ENCODE measurements at places on chromosomes 3 and 15. TPM values are rescaled to one million over a fixed set of nuclear protein-coding genes. Genes with fewer than 3 reads are reported as not detected.
A peak's percentile ranks its signal among the peaks of the same experiment; 100 is the strongest.

Gene ADGRG7
- total RNA-seq, result not detected

Gene MASP1
- total RNA-seq, result not detected

Gene ZDHHC19
- total RNA-seq, result not detected

Gene CHRNA7
- not detected for total RNA-seq

Gene RGMA
- not detected for total RNA-seq

Gene MEIS2
- 0.24 TPM for total RNA-seq

Gene ISLR
- total RNA-seq, result not detected

Gene GP5
- 0.18 TPM for total RNA-seq

Gene CX3CR1
- 0.38 TPM for total RNA-seq

Gene CHRNA5
- total RNA-seq, result 1.3 TPM

Gene PLA2G4F
- total RNA-seq, result not detected

GRCh38 chr3:161770484-161771386 is 274.1 kb downstream of the OTOL1 start:
- H3K36me3 ChIP-seq, result no peaks in the 10 kb centered on the region
- no peaks in the 10 kb centered on the region for H3K27me3 ChIP-seq
- no peak overlapping the region for H3K27ac ChIP-seq

GRCh38 chr3:114892880-114893279 is 254.2 kb downstream of the ZBTB20 start:
- no peak overlapping the region for H3K4me3 ChIP-seq
- DNase-seq, result no peak
- H3K4me1 ChIP-seq, result no peaks in the 10 kb centered on the region

GRCh38 chr3:50652709-50653108 is 22.0 kb upstream of the DOCK3 start:
- no peak overlapping the region for H3K27ac ChIP-seq
- peaks cover 1% of the 10 kb centered on the region for H3K27me3 ChIP-seq
- no peaks in the 10 kb centered on the region for H3K4me1 ChIP-seq

DNA sequence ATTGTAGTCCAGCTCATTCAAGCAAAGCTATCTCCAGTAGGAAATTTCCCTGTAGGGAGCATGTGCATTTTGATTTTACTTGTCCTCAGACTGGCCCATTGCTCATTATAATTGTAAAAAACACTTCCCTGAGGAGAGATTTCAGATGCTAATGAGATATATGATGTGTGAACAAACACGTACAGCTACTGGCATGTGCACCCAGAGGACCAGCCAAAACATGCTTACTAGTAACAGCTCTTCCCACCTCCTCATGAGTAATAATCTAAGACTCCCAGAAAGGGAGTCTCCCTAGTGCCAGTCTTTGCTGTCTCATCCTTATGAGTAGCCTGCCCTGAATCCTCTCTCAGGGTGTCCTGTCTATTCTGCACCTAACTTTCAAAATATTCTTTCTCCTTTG is 43.4 kb downstream of the FBXO22 start:
- no peak overlapping the region for H3K27ac ChIP-seq
- H3K4me1 ChIP-seq, result no peaks in the 10 kb centered on the region
- no peaks in the 10 kb centered on the region for H3K36me3 ChIP-seq

GRCh38 chr15:69128667-69129311 is 31.6 kb upstream of the GLCE start:
- no peaks in the 10 kb centered on the region for H3K27me3 ChIP-seq
- no peak overlapping the region for H3K27ac ChIP-seq
- no peak overlapping the region for H3K4me3 ChIP-seq
- H3K36me3 ChIP-seq, result no peaks in the 10 kb centered on the region
- DNase-seq, result no peak

DNA sequence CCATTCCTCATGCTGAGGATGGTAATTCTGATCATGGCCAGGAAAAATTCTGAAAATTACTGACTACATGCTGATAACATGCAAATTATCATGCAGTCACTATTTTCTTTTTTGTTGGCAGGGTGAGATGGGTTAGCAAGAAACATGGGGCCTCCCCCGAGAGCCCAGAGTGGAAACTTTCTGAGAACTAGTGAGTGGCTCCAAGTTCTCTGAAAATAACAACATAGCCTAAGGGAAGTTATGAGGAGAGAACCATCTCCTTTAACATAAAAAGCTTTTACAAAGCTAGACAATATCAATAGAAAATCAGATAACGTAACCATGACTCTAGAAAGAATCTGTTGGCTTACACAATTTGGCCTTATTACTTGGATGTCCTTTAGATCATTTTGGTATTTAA is 254.2 kb downstream of the PLOD2 start:
- no peak overlapping the region for H3K4me3 ChIP-seq
- no peaks in the 10 kb centered on the region for H3K36me3 ChIP-seq
- no peak for DNase-seq
- no peaks in the 10 kb centered on the region for H3K27me3 ChIP-seq

DNA sequence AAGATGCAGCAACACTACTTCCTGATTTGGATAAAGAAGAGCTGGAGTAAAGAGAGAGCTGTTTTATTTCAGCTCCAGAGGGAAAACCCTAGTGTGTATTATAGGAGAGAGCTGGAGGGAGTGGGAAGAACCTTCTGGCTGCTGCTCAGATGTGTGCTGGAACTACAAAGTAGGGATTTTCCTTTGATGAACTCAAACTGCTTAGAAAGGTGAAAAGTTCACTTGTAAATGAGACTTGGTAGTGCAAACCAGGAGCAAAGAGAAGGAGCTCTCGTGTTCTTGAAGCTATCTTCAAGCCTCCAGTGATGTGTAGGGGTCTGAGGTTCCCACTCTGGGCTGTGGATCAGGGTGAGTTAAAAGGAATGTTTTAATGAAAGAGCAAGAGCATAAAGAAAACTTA is 110.4 kb downstream of the EDEM1 start:
- peaks cover 10% of the 10 kb centered on the region for H3K4me1 ChIP-seq
- H3K27me3 ChIP-seq, result no peaks in the 10 kb centered on the region
- no peaks in the 10 kb centered on the region for H3K36me3 ChIP-seq
- no peak overlapping the region for H3K4me3 ChIP-seq

DNA sequence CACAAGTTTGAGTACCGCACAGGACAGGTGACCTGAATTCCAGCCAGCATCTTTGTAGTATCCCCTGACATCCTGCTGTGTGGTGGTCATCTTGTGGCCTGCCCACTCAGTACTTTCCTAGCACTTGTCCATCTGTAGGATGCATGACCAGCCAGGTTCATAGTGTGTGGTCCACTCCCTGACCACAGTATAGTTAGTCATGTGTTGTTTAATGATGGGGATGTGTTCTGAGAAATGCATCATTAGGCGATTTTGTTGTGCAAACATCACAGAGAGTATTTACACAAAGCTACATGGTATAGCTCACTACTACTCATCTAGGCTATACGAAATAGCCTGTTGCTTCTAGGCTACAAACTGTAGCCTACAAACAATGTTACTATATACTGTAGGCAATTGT is 16.9 kb upstream of the RBPMS2 start:
- no peaks in the 10 kb centered on the region for H3K27me3 ChIP-seq
- H3K4me1 ChIP-seq, result no peaks in the 10 kb centered on the region
- DNase-seq, result no peak

GRCh38 chr3:126313580-126314304 is 43.5 kb downstream of the KLF15 start:
- H3K27me3 ChIP-seq, result no peaks in the 10 kb centered on the region
- no peaks in the 10 kb centered on the region for H3K4me1 ChIP-seq
- no peak overlapping the region for H3K27ac ChIP-seq
- no peaks in the 10 kb centered on the region for H3K36me3 ChIP-seq

DNA sequence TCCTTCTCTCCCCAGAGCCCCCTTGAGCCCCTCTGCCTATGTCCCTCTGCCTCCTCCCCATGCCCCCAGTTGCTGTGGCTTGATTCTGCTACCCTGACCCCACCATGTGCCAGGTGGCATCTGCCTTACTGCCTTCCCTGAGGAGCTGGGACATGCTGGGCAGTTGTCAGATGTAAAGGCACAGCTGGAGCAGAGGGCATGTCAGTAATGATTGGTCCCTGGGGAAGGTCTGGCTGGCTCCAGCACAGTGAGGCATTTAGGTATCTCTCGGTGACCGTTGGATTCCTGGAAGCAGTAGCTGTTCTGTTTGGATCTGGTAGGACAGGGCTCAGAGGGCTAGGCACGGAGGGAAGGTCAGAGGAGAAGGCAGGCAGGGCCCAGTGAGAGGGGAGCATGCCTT is 3.5 kb upstream of the PPCDC start:
- no peak for DNase-seq
- H3K4me3 ChIP-seq, result no peak overlapping the region
- peaks cover 22% of the 10 kb centered on the region for H3K27me3 ChIP-seq
- H3K36me3 ChIP-seq, result no peaks in the 10 kb centered on the region
- H3K4me1 ChIP-seq, result peaks cover 9% of the 10 kb centered on the region
- H3K27ac ChIP-seq, result peak overlapping the region; percentile 24

GRCh38 chr15:73985101-73985873 is 6.8 kb downstream of the STOML1 start:
- peaks cover 5% of the 10 kb centered on the region for H3K36me3 ChIP-seq
- H3K27ac ChIP-seq, result peak overlapping the region; percentile 76
- no peak overlapping the region for H3K4me3 ChIP-seq
- no peaks in the 10 kb centered on the region for H3K27me3 ChIP-seq

DNA sequence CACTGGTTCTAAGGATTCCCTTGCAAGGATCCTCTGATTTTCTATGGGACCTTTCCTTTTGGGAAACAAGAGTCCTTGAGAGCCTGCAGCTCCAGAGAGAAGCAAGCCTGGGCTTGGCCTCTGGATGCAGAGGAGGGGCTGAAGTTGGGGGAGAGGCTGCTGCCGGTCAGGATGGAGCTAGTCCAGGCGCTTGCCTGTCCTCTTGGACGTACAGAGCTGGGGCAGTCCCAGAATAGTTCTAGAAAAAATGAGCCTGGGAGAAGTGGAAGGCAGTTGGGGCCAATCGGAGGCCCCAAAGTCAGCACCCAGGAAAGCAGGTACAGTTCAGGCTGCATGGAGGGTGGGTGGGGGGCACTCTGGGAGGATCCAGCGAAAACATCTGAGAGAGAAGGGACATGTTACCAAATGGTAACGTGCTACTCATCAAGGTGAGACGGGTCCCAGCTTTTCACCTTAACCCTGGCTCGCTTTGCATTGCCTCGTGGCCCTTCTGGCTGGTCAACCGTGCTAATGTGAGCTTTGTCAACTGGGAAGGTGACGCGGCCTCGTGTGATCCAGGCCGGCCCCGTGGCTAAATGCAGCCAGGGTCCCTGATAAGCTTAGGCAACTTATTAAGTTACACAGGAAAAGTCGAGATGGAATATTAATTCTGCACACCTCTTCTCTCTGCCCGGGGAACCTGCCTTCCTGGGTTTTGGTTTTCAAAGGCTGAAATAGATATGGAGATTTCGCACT is 38.7 kb upstream of the MAGEF1 start:
- H3K27me3 ChIP-seq, result peaks cover 8% of the 10 kb centered on the region
- DNase-seq, result no peak
- H3K27ac ChIP-seq, result no peak overlapping the region
- H3K36me3 ChIP-seq, result no peaks in the 10 kb centered on the region
- H3K4me1 ChIP-seq, result no peaks in the 10 kb centered on the region
- H3K4me3 ChIP-seq, result no peak overlapping the region

DNA sequence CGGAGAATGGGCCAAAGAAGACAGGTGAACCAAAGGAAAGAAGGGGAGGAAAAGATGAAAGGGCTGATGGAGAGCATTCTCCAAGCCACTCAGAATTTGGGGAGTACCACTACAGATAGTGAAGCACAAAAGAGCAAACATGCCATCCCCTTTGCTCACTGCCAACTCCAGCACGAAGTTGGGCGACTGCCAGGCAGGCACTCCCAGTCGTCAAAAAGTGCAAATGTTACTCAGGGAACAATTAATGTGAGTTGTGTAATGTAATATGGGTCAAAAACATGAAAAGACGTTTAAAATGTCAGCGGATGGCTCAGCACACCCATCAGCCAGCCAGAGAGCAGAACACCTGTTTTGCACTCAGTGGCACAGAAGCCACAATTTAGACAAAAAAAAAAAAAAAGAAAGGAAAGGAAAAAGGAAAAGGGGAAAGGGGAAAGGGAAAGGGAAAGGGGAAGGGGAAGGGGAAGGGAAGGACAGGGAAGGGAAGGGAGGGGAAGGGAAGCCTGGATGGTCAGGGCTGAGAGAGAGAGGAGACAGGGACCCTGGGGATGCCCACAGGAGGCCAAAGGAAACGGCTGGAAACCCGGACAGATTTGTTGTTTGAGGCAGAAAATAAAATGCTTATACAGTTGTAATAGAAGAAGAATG is 82.7 kb downstream of the COL8A1 start:
- DNase-seq, result no peak
- H3K27ac ChIP-seq, result no peak overlapping the region
- H3K27me3 ChIP-seq, result peaks cover 2% of the 10 kb centered on the region

DNA sequence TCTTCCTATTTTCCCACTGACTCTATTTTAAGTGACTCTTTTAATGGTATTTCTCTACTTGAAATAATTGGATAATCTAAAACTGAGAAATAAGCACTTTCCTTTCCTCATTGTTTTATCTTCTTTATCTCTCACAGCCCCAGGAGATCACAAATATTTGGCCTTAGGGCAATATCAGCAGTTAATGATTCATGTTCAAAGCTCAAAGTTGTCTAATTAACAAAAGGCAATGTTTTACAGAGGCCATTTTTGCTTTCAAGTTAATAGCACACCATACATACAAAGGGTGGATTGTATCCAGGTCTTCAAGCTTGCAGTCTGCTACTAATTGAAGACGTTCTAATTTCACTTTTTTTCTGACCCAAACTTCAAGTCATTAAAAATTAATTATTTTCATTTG is 120.1 kb downstream of the LRRN1 start:
- H3K27ac ChIP-seq, result no peak overlapping the region
- H3K27me3 ChIP-seq, result no peaks in the 10 kb centered on the region
- H3K36me3 ChIP-seq, result no peaks in the 10 kb centered on the region
- no peaks in the 10 kb centered on the region for H3K4me1 ChIP-seq
- DNase-seq, result no peak

- H3K4me3 ChIP-seq, result no peak overlapping the region
- no peaks in the 10 kb centered on the region for H3K27me3 ChIP-seq
- DNase-seq, result no peak
- no peaks in the 10 kb centered on the region for H3K4me1 ChIP-seq
- no peaks in the 10 kb centered on the region for H3K36me3 ChIP-seq
These were observed 76.7 kb downstream of the BOC start for GRCh38 chr3:113287803-113288648.

- H3K27ac ChIP-seq, result peak overlapping the region; percentile 75
- peaks cover 48% of the 10 kb centered on the region for H3K36me3 ChIP-seq
- H3K27me3 ChIP-seq, result no peaks in the 10 kb centered on the region
These were observed 2.6 kb downstream of the BHLHE40 start for GRCh38 chr3:4981665-4982494.

DNA sequence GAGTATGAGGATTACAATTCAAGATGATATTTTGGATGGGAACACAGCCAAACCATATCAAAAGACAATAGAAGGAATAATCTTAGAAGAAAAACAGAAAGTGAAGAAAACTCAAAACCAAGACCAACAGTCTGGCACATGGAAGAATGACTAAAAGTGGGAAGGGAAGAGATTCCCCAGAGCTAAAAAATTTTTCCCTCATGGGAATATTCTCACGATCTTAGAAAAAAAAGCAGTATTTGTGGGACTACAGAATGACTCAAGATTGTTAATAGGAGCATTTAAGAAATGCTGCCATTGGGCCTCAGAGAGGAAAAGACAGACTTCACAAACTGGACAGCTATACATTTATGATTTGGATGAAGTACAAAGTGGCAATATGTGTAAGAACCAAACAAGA is 18.3 kb downstream of the OSTN start:
- no peaks in the 10 kb centered on the region for H3K36me3 ChIP-seq
- H3K4me3 ChIP-seq, result no peak overlapping the region
- H3K27ac ChIP-seq, result no peak overlapping the region

Data from activated B cell treated with CpG ODN at 0.5 μM for 24 hours (primary cell).